Anterior cingulate cortex (tissue), 58 donors: ENCODE measurements at places on chromosomes 5 and 9.

DNA sequence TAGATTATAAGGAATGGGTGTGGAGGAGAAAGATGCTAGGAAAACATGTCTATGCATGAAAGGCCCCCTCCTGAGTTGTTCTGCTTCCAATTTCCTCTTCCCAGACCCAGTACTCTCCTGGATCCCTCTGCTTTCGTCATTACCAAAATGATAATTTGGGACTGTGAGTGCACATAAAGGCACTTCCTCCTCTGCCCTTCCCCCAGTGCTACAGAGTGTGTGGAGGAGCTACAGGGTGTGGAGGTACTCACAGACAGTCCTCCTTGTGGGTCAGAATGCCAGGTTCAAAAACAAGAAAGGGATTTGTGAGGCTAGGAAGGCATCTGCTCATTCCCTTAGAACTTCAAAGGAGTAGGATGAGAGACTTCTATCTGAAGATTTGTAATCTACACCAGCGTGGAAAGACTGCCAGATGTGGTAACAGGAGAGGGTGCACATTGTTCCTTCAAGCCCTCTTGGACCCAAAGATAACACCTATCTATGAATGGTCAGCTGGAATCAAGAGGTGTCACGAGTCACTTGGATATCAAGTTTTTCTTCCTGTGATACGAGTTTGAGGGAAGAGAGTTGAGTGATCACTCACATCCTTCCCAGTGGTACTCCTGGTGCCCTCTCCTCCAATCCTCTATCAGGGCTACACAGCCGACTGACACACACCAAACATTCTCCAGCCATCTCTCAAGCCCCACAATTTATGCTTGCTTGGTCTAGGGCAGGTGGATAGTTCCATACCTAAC, 201.1 kb downstream of the EPB41L4A start:
- no peak for DNase-seq

DNA sequence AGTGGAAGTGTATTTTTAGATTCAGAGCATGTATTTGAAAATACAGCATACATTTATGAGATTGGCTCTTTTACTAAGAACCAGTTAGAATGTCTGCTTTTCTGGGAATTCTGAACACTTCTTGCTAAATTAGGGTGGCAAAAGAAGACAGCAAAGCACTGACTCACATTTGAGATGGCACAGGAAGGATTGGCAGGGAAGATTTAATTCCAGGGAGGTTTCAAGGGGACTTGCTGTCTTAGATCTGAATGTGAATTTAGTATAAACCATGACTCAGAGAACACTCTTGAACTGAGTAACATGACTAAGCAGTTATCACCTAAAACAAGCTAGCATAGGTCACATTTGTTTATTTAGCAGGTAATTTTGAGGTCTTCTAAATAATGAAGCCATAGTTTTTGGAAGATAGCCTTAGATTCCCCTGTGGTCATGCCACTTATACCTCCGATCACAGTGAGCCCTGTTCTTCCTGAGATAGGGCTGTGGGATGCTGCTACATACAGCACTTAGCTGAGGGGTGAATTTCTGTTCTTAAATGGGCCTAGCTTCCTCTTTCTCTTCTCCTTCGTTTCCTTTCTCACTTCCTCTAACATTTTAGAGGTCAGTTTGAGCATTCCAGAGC, 173.8 kb downstream of the PCSK1 start:
- DNase-seq = no peak

DNA sequence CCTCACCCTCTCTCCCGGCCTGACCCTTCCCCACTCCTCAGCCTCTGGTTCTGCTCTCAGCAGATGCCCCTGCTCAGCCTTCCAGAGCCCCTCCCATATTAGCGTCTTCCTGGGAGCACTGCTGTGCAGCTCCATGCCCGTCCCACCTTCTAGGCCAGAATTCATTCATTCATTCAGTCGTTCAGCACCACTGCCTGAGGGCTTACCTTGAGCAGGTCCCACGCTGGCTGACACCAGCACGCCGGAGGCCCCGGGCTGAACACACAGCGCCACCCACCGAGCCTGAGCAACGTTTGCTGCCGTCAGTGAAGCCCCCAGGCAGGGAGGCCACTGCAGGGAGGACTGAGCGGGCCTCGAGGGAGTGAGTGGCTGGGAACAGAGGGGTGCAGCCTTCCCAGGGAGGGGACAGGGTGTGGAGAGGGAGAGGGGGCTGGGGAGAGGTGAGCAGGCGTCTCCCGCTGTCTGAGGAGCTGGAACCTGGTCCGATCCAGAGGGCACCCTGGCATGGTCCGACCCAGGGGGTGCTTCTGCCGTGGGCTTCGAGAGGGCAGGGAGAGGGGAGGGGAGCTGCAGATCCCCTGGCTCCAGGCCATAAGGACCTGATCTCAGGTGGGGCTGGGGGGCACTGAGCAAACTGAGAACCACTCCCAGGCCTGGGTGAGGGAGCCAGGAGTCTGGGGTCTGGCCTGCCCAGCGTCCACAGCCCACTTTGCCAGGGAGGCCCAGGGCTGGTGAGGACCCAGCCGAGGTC, 98.8 kb upstream of the RAPGEF1 start:
- no peak for DNase-seq

DNA sequence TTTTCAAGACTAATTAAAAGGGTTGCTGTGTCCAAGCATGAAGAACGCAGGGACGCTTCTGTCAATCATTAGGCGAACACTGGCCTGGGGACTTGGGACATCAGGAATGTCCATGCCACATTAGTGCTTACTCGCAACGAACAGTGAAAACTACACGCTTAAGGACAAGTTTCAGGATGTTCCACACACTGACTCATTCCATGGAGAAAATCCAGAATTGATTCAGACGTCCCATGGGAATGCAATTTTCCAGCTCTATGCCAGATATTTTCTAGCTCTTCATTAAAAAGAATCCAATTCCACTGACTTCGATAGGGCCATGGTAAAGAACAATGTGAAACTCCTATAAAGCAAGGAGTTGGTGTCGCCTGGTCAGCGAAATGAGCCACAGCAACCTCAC, 98.2 kb downstream of the CAMSAP1 start:
- DNase-seq = no peak

- DNase-seq = no peak
Observed at GRCh38 chr5:164581889-164582288, 1076.5 kb downstream of the MAT2B start.

DNA sequence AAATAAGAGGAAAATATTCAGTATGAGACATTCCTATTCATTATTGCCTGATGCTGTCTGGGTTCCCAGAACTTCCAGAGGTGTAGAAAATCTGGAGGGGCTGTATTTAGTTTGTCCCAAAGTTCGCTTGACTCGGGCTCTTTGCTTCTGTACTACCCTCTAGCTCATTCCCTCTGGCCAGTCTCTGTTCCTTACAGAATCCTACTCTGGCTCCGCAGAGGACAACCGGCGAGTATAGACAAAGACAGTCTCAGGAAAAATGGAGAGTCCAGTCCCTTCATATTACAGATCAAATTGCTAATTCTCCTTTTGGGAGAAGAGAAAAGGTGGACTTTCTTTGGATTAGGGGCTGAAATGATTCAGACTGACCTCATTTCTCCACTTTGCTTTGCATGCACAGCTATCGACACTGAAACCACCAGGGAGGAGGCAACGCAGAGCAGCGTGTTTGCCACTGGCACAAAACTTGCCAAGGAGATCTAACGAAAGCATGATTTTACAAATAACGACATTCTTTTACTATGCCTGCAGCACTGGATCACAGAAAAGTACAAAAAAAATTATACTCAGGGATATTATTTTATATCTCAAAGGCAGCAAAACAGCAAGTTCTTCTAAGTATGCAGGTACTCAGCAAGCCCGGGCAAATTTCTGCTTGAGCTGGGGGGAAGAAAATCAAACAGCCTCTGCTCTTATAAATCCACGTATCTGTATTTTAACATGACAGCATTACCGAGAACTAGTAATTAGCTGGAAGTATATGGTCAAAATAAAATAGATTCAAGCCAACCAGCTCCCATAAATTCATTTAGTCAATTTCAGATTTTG, 279.7 kb downstream of the NPR3 start:
- DNase-seq = no peak

DNA sequence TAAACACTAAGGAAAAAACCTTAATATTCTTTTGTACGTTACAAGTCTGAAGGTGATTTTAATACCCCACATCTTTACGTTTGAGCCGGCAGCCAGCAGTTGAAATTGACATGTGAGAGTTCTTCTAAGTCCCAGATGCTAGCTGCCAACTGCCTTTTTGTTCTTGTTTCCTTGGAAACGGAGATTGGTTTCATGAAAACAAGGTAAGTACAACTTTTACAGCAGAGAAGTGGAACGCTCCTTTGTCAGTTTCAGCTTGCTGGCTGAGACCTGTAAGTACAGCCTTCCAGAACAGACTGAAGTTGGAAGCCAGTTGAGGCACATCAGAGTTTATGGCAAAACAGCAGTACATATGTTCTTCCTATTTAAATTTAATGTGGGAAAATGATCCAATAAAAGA, 1018.4 kb upstream of the ARRDC3 start:
- DNase-seq = no peak

DNA sequence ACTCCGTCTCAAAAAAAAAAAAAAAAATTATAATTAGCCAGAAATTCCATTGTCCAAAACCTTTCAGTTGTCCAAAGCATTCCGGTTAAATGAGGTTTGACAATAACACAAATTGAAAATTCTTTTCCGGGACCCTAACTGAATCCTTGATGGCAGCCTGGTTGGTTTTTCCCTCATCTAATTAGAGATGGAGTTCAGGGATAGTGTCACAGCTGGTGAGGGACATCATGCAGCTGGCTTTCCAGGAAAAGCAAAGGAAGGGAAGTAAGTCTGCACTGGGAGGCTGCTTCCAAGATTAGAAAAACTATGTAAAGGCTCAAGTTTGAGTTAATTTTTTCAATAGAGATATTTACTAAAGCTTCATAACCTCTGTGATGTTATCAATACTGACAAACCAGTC, 195.4 kb downstream of the ADAMTS12 start:
- no peak for DNase-seq

- no peak for DNase-seq
Observed at GRCh38 chr9:112169368-112169767, 5.7 kb downstream of the SUSD1 start.

DNA sequence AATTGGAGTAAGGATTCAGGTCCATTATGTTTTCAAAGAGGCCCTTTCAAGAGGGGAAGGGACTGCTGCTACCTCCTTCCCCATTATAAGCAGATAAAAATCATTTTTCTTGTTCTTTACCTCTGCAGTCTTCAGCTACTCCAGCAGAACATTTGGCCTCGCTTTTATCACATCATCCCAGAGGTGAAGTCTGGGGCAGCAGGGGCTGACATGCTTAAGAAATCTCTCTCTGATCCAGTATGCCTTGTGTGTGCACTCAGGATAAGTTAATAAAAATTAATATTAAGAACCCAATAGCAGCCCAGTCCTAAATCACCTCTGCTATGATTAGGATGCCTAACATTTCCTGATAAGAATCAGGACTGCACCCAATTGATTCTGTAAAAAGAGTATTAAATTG, 306.9 kb upstream of the NREP start:
- DNase-seq = no peak

DNA sequence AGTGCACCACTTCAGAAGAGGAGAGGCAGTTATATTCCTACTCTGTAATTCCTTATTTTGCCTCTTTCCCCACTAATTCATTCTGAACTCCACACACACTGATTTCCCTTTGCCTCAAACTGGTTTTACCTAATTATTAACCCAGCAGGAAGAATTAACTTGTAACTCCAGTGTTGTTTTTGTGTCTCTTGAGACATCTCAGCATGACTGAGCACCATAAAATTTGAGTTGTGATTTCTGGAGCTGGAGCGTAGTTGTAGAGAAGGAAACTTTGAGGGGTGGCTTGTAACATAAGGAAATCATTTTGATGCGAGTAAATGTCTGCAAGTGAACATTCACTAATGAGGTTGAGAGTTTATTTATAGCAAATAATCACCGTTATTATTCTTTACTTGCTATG, 265.2 kb downstream of the TMEM38B start:
- DNase-seq = no peak

- no peak for DNase-seq
Observed at GRCh38 chr5:1952021-1952420, 69.3 kb upstream of the IRX4 start.

DNA sequence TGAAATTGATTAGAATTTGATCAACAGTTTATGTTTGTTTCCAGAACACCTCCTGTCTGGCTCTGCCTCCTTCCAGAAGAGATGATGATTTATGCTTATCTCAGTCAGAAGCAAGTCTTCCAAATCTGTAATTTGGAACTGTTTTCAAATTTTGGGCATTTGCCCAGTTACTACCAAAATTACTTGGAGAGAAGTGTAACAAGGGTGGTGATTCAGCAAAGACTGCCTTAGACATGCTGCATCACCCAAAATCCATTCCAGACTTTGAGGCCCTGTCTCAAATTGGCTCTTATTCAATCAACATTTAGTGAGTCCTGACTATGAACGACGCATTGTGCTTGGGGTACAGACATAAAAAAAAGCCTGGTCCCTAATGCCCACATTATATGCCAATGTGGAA, 89.4 kb downstream of the SH3TC2 start:
- no peak for DNase-seq

- DNase-seq = no peak
Observed at GRCh38 chr9:36834736-36835135, 199.3 kb downstream of the PAX5 start.

DNA sequence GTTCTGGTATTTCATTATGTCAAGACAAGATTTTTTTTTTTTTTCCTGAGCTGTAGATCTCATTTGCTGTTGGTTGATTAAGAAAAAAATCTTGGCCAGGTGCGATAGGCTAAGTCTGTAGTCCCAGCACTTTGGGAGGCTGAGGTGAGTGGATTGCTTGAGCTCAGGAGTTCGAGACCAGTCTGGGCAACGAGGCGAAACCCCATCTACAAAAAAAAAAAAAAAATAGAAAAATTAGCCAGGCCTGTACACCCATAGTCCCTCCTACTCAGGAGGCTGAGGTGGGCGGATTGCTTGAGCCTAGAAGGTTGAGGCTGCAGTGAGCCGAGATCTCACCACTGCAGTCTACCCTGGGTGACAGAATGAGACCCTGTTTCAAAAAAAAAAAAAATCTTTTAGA, 12.2 kb downstream of the CDC42SE2 start:
- DNase-seq = no peak

DNA sequence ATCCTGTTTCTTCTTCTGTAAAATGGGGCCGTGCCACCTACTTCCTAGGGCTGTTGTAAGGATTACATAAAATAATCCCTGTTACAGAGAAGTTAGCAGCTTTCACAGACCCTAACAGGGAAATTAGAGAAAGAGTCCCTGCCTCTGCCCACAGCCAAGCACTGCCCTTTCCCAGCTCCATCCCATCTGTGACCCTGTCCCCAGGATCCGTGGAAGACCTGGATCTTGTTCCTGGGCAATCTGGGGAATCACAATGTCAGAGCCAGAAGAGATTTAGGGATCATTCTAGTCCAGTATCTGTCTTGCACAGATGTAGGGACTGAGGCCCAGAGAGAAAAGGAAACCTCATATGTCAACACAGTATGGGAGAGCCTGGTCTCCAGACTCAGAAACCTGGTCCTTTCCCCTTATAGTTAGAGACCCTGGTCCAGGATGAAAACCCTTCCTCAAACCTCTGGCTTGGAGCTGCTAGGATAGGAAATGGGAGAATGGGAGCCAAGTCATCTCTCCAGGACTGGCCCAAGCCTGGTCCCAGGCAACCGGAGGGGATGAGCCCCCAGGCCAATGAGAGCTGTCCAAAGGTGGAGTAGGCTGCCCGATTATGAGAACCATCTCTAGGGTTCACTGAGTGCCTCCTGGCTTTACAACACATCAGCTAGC, 12.5 kb downstream of the LHX6 start:
- DNase-seq = no peak
